Testis (tissue), 5 donors: ENCODE measurements at places on chromosomes 7 and 10. TPM values are rescaled to one million over a fixed set of nuclear protein-coding genes. Genes with fewer than 3 reads are reported as not detected.

DNA sequence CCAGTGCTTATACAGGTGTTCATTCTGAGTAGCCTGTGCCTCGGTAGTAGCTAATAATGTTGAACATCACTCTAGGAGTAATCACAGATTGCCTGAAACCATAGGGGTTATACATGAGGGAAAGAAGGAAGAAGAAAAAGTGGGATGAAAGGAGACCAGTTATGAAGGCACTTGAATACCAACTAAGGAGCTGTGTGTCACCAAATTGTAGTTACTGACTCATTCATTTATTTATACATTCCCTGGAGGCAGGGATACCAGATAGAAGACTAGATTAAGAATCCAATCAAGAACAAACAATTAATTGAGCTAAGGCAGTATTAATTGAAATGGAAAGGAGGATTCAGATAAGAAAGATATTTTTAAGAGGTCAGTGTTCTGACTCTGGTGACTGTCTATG, 129.6 kb upstream of the PRPS1L1 start:
- DNase-seq = no peak

DNA sequence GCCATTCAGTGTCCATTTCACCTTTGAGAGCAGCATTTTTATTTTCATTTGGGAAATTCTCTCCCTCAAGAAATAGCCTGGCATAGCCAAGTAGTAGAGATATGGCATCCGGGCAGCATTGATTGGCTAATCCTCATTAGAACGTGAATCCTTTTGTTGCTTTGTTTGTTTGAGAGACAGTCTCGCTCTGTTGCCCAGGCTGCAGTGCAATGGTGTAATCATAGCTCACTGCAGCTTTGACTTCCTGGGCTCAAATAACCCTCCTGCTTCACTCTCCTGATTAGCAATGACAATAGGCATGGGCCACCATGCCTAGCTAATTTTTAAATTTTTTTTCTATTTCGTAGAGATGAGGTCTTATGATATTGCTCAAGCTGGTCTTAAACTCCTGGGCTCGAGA, 1174.9 kb upstream of the AUTS2 start:
- DNase-seq = no peak

CDH23 gene
- polyA plus RNA-seq = 29.8 TPM

DNA sequence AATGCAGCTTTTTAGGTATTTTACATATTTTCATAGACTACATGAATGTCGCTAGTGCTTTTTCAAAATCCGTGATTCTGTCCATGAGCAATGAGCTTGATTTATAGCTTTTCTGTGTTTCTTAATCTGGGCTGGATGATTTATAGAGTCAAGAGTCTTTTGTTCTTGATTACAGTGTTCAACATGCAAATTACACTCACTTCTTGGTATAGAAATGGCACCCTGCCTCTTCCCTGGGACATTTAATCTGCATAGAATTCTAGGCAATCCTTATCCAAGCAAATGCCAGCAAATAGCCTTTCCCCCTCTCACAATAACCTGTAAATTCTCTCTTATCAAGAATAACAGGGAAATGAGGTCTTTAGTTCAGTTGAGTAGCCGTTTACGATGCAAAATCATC, 246.2 kb upstream of the SEMA3C start:
- no peak for DNase-seq
